ENCODE measurements at places on chromosomes 4 and X.

DNA sequence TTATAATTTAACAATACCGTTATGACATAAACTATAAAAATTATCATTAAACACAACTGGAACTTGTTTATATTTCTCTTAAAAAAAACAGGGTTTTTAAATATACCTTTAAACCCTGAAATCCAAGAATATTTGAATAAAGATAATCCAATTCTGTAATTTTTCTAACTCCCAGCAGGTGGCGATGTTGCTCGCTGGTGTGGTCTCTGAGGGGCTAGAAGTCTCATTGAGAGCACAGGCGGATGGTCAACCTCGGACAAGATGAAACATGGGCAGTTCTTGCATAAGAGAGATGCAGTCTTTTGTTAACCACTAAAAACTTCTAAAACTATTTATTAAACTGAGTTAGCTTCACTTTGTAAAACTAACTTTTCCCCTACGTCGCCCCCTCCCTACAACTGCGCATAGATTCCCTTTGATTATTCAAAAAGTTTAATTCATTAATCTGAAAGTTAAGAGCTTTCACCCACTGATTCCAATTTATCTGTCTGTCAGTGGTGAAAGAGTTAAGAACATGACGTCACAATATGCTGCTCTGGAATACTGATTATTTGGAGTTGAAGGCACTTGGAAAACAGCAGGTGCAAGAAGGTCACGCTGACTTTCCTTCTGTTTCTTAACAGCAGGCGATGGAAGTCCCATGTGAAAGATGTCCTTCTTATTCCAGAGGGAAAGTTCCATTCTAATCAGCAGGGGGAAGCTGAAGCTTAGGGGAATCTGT is 29.5 kb downstream of the DMP1 start:
- peak; percentile 30 for DNase-seq

- no peak for DNase-seq
These were observed 534.4 kb downstream of the MID1IP1 start for GRCh38 chrX:39335513-39336235.

- DNase-seq = no peak
These were observed 2362.2 kb upstream of the AGA start for GRCh38 chr4:179804440-179804839.

DNA sequence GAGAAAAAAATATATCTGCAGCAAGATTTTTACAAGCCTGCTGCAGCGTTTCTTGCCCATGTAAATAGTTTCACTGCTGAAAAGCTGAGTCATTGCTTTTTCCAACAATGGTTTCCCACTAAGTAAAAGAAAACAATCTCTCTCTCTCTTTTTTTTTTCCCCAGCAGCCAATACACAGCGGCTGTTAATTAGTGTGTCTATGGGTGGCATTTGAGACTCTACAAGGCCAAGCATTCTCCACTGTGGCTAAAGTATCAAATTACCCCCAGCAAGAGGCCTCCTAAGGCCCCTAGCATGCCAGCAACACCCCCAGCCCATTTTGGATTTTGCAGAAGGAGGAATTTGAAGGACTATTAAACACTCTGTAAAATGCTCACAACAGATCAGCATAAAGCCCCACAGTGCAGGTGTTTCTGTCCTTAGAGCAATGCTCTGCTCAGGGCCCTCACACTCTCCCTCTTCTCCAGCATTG is 837.4 kb downstream of the TRIML1 start:
- peak; percentile 32 for DNase-seq

DNA sequence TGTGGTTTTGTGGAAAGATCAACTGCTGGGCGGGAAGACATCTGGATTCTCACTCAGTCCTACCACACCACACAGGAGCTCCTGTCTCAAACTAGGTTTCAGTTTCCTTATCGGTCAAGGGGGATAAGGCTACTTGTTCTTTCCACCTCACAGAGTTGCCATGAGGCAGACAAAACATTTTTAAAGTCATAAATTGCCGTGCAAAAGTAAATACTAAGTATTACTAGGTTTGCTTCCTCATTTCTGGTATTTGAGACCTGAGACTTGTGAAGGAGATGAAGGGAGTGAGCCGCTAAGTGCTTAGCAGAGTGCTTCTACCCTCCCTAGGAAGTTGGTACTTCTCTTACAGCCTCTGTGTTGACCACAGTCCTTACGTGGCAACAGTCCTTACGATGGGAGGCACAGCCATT is 1.5 kb downstream of the LAP3 start:
- DNase-seq = no peak

- DNase-seq = no peak
These were observed 1143.9 kb downstream of the STIM2 start for GRCh38 chr4:28004520-28004919.

DNA sequence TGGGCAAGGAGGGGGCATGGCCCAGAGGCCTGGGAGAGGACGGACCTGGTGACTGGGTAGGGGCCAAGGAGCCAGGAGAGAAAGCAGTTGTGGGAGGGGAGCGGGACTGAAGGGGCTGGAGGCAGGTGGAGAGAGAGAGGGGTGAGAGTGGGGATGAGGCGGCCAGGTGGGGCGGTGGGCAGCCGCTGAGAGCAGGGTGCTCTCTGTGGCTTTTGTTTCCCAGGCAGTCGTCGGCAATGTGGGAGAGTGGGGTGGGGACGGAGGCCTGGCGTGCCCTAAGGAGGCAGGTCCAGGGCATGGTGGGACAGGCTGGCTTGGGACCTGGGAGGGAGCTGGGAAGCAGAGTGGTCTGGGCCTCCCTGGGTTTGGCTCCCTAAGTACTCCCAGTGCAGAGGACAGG is 3.2 kb upstream of the ATP2B3 start:
- no peak for DNase-seq

GRCh38 chr4:184503869-184504300 is 29.5 kb upstream of the IRF2 start:
- DNase-seq = no peak

DNA sequence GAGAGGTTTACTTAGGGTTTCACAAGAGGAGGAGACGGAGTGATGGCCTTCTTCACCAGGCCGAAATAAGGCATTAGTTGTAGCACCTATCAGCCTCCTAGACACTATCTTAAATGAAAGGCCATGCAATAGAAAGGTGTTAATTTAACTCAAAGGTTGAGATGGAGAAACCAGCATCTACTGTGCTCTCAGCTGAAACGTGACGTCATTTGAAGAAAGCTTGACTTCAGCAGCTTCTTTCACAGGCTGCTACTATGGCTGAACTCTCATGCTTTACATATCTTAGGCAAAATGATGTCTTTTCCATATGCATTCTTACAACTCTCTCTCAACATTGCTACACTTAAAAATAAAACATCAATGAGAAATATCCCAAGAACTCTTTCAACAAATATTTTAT is 99.6 kb downstream of the GUCY2F start:
- DNase-seq = no peak

GRCh38 chrX:51215266-51215665 is 117.4 kb upstream of the NUDT10 start:
- DNase-seq = no peak

DNA sequence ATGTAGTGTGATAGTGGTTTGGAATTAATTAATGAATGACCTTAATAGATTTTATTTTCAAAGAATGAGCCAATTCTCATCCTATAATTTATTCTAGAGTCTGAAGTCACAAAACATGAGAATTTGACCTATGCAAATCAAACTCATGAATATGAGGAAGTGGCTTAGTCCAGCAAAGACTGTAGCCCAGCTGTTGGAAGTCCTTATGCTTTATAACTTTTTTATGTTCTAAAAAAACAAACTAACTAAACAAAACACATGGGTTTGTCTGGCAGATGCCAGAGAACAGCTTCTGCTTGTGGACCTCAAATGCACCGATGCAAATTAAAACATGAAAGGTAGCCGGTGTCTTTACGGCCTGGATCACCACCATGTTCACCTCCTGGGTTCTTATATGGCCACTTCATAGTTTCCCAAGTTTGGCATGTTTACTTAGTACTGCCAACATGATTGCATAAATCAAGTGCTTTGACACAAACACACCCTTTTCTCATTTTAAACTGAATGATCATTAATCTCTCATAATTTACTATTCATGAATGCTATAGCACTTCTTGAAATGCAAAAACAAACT is 277.4 kb downstream of the PAPSS1 start:
- no peak for DNase-seq

DNA sequence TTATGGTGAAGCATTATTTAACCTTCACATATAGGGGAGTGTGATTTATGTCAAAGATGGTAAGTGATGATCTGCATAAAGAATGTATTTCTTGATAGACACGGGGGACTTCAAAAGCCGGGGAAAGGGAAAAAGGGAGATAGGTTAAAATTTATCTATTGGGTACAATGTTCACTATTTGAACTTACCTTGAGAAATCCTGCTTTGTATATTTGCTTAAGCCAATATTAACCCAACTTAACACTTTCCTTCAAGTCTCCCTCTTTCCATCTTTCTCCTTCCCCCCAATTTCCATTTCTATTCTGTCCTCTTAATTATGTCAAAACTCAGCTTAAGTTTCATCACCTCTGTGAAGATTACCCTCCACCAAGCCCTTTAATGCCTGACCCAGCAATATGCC is 149.0 kb upstream of the ANK2 start:
- no peak for DNase-seq

DNA sequence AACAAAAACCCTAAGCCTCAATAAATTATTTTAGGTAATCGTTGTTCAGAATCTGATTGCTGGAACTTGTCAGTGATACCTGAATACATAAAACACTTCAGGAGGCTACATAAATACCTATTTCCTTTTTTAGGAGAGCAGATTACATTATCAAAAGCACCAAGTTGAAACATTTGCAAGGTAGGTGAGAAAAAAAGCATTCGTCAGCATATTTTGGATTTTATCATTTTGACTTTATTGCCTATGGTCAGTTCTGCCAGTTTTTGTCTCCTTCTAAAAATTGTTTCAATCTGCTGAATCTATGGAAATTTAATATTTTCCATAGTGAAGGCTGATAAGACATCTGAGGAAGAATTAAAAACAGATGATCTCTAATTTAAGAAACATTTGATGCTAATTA is 16.5 kb upstream of the MAD2L1 start:
- DNase-seq = no peak

DNA sequence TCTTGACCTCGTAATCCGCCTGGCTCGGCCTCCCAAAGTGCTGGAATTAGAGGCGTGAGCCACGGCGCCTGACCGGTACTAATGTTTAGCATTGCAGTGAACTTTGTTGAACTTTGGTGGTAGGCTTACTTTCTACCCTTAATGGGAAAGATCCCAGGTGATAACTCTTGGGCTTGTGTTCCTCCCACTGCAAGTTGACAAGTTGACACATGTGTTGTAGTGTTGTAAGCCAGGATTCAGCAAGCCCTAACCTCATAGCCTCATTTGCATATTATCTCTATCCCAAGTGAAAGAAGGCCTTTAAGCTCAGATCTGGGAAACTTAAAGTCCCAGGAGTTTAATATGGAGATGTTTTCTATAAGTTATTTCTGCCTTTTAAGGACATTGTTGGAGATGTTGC is 80.0 kb upstream of the CLCN4 start:
- DNase-seq = no peak

GRCh38 chrX:27619459-27619858 is 29.3 kb downstream of the DCAF8L2 start:
- no peak for DNase-seq

DNA sequence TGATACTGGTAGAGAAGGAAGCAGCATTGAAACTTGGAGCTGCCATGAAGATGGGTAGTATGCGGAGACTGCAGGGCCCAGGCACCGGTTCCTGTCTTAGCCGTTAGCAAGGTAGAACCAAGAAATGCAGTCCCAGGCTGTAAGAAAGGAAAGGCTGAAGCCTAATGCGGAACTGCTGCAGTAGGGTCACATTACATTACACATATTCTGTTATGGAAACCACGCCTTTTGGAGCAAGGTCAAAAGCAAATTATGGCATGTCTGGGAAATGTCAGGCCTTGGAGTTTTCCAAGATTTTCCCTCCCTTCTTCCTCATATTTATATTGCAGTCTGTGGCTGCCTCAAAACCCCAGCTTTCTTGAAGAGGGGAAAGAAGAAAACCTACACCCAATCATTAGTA is 204.8 kb upstream of the RASGEF1B start:
- DNase-seq = peak; percentile 7

DNA sequence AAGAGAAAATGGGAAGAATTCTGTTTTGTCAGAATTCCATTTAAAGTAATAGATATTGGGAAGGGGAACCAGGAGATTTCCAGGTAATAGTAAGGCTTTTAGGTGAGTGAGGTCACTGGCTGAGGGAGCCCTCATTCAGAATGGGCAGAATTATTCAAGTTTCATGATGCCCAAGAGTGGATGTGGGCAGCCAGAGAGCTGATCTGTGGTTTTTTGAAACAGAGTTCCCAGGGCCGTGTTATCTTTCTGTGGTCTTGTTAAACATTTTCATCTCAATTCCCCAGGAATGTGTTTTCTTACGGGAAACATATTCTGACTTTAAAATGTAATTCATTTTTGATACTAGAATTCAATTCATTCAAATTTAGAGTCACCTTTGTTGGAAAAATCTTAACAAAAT is 182.0 kb upstream of the AADAT start:
- no peak for DNase-seq

GRCh38 chr4:17218786-17219185 is 293.1 kb downstream of the QDPR start:
- DNase-seq = no peak

DNA sequence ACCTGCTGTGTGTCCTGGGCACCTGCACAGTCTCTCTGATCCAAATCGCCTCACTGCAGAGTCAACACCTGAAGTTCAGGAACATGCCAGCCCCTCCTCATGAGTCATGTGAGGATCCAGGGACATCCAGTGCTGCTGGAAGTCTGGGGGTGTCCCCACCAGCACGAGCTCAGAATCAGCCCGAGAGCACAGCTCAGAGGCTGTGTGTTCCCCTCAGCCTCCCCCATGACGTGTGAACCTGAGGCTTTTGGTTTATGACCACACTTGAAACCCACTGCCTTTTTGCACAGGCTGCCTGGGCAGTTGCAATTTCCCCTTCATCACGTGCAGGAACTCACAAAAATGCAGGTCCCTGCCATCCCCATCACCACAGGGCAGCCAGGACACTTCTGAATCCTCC is 47.1 kb downstream of the PPP2R2C start:
- no peak for DNase-seq

DNA sequence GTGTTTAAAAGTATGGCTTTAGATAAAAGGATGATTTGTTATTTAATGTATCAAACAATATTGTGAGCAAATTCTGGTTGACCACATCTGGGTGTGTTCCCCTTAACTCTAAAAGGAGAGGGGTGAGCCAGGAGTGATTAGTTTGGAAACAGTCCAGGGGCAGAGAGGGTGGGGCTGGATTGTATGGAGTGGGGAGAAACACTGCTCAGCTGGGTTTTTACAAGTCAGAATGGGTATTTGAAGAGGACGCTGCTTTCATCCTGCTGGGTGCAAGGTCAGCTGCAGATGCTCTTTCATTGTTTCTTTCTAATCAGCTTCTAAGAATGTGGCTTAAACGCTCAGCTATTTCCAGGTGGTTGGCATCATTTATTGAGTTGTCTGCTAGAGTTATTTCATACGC is 82.8 kb upstream of the LIMCH1 start:
- DNase-seq = no peak

DNA sequence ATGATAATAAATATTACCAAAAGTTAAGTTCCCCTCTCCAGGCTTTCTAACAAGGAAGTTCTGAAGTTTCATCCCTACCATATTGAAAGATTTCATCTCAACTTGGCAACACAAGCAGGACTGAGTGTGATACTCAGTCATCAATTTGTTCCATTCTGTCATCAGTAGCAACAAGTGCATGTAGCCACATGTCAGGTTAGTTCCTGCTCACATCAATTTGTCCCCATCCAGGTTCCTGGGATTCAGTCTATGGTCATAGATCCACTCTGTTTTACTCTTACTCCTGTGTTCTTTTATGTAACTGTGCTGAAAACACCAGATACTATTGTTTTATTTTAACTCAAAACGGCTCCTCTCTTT is 22.2 kb downstream of the SMPX start:
- no peak for DNase-seq

GRCh38 chrX:42955349-42955748 is 177.4 kb upstream of the PPP1R2C start:
- no peak for DNase-seq

All from AG09319 (cell line).